ENCODE measurements at places on chromosomes 4 and X.
A peak's percentile ranks its signal among the peaks of the same experiment; 100 is the strongest.

- DNase-seq, result no peak
Observed at GRCh38 chrX:147890756-147891155, 21.0 kb upstream of the FMR1 start.

- peak; percentile 83 for DNase-seq
Observed at GRCh38 chr4:76948443-76949275, 893 bp upstream of the SEPTIN11 start.

DNA sequence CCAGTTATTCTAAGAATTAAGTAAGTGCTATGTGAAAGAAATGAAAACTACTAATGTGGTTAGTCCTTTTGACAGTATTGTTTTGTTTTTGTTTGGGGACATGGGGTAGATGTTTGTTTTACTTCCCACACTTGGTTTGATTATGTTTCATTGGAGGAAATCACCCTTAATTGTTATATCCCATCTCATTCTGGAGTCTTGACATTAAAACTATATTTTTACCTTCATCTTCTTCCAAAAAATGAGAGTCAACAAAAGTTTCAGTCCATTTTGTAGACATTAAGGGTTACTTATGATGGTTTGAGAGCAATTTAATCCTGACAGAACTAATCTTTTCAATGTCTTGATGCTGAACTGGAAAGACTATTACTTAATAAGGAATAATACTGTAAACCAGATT lies 108.7 kb downstream of the GPC3 start:
- DNase-seq, result no peak

GRCh38 chrX:13854003-13854402 lies 37.1 kb upstream of the GPM6B start:
- no peak for DNase-seq

DNA sequence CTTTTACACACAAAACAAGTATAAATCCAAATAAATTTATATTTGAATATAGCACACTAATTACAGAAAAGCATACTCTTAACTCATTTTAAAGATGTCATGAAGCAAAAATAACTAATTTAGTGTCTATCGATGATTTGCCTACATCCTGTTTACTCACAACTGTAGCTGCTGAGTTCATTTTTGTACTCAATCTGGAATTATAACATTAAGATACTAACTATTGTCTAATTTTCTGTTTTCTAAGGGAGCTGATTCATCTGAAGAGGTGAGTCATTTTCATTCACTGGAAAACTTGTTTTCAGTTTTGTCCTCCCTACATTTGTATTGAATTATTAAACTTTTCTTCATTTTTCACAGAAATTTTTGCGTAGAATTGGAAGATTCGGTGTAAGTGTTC lies 3.7 kb downstream of the STATH start:
- no peak for DNase-seq

DNA sequence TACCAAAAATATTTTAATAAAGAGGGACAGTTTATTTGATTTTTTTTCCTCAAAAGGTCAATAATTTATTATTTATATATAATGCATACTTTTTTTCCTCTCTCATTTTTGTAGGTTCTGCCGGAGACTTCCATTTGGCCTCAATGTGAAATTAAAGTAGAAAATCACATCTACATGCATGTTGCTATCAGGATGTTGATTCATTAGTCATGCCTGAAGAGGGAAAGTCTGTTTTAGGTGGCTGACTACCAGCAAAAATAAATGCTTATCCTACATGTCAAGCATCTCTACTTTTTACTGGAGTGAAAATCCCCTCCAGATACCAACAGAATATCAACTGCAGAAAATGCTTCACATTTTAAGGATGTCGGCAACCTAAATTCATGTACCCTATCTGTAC lies 41.5 kb downstream of the KIAA0232 start:
- DNase-seq, result peak; percentile 19

DNA sequence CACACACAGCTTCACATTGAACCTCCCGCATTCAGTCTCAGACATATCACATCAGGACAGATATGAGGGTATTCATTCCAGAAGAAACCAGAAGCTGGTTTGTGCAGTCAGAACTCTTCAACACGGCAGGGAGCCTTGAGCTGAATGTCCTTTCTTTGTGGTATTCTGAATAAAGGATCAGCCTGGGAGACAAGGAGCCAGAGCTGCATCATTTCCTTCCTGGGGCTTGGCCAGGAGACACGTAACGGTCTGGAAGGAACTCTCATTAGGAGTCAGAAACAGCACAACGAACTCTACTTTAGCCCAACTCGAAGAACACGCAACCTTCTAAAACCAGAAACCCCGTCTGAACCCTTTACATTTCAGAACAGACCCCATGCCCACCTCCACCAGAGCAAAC lies 46.4 kb downstream of the KDR start:
- DNase-seq, result peak; percentile 94

DNA sequence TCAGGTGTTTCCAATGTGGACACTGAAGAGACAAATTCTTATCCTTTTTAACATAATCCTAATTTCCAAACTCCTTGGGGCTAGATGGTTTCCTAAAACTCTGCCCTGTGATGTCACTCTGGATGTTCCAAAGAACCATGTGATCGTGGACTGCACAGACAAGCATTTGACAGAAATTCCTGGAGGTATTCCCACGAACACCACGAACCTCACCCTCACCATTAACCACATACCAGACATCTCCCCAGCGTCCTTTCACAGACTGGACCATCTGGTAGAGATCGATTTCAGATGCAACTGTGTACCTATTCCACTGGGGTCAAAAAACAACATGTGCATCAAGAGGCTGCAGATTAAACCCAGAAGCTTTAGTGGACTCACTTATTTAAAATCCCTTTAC lies 18.6 kb downstream of the TLR7 start:
- no peak for DNase-seq

GRCh38 chr4:39029752-39030694 lies 2.2 kb downstream of the TMEM156 start:
- DNase-seq, result no peak

DNA sequence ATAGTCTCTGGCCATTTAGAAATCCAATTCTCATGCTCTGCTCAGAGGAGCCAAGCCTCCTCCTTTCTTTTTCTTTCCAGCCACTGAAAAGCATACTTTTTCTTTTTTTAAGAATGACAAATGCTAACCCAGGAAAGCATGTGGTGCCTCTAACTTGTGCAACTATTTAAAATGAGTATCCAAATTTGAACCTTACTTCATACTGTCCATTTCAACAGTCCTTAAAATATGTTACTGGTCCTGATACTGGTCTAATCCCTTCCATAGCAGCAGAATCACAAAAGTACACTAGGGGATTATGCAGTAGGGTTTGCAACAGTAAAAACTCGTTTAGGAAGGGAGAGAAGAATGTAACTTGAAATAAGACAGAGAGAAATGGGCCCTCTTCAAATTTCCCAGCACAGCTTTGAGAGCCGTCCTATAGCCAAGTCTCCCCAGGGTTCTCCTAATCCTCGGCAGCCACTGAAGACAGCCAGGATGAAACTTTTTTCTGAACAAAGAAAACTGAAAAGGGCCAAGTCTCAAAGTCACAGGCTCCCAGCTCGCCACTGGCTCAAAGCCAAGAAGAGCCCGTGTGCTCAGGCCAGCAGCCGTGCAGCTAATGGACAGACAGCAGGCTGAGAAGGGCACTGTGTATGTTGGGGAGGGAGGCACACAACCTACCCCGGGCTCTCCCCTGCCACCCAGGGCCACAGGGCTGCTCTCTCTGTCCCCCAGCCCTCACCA lies 39.5 kb downstream of the GPC4 start:
- DNase-seq, result peak; percentile 66

GRCh38 chr4:2931512-2932301 lies 31.5 kb downstream of the NOP14 start:
- DNase-seq, result no peak

- no peak for DNase-seq
Observed at GRCh38 chr4:85774000-85774399, 299.1 kb downstream of the ARHGAP24 start.

DNA sequence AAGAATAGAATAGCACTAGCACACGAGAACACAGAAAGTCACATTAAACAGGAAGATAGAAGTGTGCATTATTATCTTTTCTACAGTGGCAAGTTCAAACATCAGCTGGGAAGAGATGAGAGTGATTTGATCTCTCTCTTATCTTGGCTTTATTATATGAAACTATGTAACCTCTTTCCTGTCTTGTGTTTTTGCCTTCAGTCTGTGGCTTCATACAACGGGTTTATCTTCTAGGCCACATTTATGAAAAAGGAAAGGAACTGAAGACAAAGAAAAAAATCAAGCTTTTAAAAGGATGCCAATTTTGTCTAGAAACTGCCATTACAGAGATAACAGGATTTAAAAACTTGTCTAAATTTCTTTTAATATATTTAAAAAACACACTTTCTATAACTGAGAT lies 983.6 kb downstream of the RPA4 start:
- DNase-seq, result no peak

DNA sequence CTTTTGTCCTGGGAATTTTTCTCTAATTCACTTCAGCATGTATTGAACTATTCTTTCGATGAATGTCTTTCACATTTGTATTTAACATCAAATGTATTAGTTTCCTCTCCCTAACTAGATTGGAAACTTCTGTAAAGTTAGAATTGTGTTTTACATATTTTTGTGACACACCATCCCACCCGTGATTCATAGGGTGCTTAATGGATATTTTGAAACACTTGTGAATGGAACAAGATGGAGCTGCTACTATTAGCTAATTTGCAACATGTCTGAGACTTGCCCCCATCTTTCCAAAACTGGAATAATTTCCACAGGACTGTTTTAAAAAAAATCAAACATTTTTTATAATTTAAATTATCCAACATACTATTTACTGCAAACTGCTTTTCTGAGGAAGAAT lies 30.2 kb upstream of the GNPDA2 start:
- no peak for DNase-seq

- DNase-seq, result no peak
Observed at GRCh38 chr4:5238173-5238572, 186.9 kb downstream of the STK32B start.

GRCh38 chr4:54368281-54369265 lies 139.5 kb downstream of the PDGFRA start:
- DNase-seq, result no peak

GRCh38 chrX:64377753-64378152 lies 17.5 kb downstream of the MTMR8 start:
- no peak for DNase-seq

DNA sequence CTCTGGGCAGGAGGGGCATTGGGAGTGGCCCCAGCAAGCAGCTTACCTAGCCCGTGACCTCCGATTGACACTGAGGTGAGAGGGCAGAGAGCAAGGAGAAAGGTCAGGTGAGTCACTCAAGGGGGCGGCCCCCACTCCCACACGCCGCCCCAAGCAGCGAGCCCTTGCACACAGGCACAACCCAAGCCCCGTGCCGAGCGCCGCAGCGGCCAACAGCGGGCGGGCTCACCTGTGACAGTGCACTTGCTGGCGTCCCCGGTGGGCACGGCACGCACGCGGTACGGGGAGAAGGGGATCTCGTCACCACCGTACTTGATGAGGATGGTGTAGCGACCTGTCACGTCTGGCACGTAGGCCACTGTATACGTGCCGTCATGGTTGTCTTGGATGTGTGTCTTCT lies 17.2 kb downstream of the FLNA start:
- DNase-seq, result no peak

DNA sequence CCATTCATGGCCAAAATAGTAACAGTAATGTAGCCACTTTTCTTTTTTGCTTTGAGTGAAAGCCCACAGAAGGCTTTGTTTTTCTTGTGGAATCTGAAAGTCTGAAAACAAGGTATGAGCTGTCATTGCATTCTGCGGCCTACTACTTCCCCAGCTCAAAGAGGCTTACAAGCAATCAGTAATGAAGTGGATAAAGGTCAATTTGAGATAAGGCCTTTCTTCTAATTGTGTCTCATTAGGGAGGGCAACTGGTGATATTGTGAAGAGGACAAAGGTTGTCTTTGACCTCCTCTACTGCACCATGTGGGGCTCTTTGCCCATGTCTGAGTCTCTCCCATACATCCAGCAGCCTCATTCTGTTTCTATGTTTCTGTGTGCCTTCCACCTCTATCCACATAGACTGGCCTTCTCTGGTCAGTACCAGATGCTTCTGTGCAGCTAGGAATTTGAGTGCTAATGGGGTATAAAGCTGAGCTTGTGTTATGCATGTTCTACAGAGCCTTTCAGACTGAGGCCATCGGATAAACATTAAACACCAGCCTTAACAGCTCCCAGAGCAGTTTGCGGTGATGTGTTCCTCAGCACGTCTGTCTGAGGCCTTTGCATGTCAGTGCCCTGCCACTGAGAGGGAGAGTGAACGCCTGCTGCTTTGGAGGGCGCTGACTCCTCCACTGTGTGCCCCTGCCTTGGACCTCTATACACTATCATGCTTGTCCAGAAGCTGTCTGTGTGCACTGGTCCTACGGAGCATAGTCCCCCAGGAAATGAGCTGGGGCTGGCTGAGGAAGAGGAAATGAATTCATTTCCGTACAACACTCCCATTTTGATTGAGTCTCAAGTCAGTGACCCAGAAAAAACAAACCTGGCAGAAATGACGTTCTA lies 80.2 kb downstream of the SH2D1A start:
- no peak for DNase-seq

DNA sequence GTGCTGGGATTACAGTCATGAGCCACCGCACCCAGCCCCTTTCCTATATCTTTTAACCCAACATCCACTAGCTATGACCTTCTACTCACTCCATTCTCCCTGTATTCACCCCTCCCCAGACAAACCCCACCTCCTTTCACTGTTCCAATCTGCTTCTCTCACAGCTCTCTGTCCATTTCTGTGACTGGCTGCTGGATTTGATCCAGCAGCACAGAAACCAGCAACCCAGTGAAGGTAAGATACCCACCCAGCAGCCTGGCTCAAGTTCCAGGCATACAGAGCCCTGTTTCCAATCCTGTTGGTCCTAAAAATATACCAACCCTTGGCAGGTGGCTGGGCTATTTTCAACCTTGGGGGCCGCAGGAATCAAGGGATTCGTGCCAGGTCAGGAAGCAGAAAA lies 56.9 kb upstream of the SMIM10 start:
- DNase-seq, result no peak

- no peak for DNase-seq
Observed at GRCh38 chr4:179291657-179292056, 1849.4 kb upstream of the AGA start.

DNA sequence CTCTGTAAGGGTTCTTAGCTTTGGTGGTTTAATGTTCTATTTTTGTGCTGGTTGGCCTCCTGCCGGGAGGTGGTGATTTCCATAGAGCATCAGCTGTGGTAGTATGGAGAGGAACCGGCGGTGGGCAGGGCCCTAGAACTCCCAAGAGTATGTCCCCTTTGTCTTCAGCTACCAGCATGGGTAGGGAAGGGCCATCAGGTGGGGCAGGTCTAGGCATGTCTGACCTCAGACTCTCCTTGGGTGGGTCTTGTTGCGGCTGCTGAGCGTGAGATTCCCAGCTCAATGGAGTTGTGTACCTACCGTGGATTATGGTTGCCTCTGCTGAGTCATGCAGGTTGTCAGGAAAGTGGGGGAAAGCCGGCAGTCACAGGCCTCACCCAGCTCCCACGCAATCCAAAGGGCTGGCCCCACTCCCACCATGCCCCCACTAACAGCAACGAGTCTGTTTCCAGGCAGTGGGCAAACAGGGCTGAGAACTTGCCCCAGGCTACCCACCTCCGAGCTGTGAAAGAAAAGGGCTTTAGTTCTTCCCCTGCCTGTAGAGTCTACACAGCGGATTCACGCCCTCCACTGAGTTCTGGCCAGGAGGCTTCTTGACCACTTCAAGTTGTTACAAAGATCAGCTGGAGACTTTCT lies 235.9 kb downstream of the RPA4 start:
- DNase-seq, result no peak

- peak; percentile 79 for DNase-seq
Observed at GRCh38 chr4:83010522-83011318, at the start of gene LIN54. TSS of gene LIN54 (minus strand) at chr4:83010823. CDS start at chr4:82984844, 25,979 bp downstream.

Measured in cardiac muscle cell (in vitro differentiated cells and primary cell).